ENCODE measurements at places on chromosomes 7 and 10.

GRCh38 chr10:6953271-6953801 is 373.3 kb upstream of the PRKCQ start:
- no peak for DNase-seq

GRCh38 chr7:28005847-28006231 is 174.8 kb downstream of the JAZF1 start:
- no peak for DNase-seq

DNA sequence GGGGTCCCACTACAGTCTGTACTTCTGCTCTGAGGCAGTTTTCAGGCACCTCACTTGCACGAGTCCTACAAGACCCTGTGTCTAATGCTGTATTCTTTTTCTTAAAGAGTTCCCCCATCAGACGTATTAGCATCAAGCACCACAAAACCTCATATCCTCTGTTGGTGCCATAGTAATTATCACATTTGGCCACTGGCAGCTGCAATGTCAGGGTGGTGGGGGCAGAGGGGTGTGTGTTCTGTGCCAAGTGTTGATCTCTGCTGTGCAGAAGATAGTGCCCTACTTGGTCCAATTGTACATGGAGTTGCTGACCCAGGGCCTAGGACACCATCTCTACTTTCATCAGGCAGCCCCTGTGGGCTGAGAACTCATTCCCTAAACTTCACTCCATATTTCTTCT is 20.0 kb upstream of the JAZF1 start:
- no peak for DNase-seq

DNA sequence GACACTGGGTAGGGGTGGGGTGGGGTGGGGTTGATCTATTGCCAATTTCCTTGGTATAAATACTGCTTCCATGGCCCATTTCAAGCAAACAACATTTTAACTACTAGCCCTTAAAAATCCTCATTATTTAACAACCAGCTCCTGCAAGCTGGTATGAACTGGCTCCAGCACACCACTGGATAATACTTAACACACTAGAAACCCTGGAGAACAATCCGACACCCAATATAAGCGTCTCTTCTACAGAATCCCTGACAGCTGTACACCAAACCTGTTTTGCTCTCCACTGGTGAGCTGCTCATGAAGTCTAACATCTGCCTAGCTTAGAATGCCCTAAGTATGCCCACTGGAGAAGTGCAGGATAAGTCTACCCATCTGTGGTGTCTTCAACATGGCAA is 116.8 kb downstream of the HIPK2 start:
- no peak for DNase-seq

- no peak for DNase-seq
Observed at GRCh38 chr10:7111561-7111960, 299.3 kb downstream of the SFMBT2 start.

DNA sequence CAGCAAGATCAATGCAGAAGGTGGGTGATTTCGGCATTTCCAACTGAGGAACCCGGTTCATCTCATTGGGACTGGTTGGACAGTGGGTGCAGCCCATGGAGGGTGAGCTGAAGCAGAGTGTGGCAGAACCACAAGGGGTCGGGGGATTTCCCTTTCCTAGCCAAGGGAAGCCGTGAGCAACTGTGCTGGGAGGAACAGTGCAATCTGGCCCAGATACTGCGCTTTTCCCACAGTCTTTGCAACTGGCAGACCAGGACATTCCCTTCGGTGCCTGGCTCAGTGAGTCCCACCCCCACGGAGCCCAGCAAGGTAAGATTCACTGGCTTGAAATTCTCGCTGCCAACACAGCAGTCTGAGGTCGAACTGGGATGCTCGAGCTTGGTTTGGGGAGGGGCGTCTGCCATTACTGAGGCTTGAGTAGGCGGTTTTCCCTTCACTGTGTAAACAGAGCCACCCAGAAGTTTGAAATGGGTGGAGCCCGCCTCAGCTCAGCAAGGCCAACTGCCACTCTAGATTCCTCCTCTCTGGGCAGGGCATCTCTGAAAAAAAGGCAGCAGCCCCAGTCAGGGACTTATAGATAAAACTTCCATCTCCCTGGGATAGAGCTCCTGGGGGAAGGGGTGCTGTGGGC is 58.6 kb upstream of the SLC26A5 start:
- peak; percentile 31 for DNase-seq

DNA sequence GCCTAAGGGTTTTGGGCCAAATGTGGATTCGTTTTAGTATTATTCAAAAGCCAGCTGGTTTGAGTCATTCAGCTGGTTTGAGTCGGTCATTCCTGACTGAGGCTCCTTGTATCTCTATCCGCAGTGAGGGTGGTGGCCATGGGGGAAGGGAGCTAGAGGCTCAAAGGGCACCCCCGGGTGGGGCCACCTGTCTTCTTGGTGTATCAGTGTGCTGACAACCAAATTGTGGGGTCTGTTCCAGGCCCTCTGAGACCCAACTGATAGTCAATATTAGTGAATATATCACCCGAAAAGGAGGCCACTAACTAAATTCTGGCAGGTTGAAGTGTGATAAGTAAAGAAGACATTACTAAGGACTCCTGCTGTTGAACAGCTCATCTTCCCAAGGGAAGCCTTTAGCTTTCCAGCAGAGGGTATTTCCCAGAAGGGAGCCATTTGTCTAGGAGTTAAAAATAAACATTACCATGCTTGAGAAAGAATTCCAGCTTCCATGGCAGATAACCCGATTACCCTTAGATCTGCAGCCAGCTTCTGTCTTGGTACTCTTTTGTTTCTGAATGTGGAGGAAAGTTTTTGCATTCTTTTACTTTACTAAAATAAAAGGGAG is 29.9 kb upstream of the DDX50 start:
- DNase-seq: no peak

DNA sequence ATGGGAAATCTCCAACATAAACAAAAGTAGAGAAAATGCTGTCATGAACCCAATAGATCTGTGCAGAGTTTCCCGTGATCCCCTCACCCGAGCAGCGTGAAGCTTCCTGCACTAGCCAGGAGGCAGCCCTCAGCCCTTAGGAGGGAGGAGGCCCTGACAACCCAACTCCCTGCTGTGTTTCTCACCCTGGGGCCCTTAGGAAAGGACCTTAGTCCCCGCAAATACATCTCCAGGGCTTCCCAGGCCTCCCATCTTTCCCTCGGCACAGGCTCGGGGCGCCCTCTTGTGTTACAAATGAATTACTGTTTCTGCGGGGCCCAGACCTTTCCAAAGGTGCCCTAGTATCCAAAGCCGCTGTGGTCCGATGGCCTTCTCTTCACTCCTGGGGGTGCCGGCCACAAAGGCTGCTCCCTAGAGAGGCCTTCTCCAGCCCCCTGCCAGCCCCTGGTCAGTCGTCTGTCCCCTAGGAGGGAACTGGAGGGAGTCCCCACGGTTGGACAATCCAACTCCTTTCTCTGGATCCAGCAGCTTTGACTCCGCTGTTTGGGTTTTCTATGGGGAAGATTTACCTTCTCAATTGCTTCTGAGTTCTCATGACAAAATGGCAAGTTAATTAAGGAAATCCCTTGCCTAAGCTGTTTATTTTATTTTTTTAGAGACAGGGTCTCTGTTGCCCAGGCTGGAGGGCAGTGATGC is 49.9 kb upstream of the SH2B2 start:
- DNase-seq: peak; percentile 76

GRCh38 chr7:138245682-138246081 is 169.4 kb downstream of the AKR1D1 start:
- DNase-seq: no peak

DNA sequence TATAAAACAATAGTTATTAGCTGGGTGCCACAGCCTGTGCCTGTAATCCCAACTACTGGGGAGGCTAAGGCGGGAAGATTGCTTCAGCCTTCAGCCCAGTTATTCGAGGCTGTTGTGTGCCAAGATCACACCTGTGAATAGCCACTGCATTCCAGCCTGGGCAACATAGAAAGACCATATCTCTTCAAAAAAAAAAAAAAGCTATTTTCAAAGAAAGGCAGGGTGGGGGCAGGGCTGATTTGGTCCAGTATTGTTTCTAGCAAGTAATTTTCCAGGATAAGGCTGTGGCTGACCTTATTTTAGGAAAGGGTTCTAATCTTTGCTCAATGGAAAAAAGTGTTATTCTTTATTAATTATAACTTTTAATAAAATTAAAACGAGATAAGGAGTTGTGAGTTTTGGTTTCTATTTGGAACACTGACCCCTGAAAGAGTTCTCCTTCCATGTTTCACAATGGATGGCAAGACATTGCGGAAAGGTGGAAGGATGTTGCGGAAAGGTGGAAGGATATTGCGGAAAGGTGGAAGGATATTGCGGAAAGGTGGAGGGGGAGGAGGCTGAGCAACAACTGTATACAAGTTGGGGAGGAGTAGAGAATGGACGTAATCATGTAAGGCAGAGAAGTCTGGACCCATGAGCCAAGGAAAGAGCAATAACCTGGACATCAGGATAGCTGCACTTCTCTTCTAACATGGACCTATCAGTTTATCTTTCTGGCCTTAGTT is 1.5 kb upstream of the C1GALT1 start:
- no peak for DNase-seq

DNA sequence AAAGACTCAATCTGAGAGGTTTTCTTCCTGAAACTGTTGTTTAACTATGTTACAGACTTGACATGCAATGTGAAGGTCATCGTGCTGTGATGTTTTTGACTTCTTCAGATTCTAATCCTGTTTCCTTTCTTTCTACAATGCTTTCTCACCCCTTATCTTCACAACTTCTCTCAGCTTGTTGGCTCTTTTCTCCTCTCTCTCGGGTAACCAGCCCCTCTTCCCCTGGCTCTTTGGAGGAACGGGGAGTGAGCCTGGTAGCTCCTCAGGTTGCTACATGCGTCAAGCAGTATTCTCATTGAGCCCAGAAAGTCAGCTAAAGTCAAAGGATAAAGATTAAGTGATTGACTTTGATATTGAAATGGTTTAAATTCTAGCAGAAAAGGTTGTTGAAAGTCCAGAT is 40.1 kb downstream of the SEC23IP start:
- no peak for DNase-seq

DNA sequence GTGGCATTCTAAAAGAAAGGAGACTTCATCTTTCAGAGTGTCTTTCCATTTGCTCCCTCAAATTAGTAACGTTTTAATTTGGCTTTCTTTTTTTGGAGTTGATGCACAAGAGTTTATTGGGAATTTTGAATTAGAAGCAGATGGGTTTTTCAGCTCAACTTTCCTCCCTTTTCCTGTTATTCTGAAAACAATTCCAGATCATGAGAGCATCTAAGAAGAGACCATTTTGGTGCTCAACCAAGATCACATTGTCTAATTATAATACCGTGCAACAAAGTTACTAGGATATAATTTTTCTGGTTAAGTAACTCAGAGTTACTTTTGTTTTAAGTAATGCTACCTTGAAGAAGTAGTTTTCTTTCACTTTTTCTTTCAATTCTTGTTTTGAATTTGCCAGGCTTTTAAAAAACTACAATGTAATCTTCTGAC is 396.6 kb upstream of the KLF6 start:
- no peak for DNase-seq

DNA sequence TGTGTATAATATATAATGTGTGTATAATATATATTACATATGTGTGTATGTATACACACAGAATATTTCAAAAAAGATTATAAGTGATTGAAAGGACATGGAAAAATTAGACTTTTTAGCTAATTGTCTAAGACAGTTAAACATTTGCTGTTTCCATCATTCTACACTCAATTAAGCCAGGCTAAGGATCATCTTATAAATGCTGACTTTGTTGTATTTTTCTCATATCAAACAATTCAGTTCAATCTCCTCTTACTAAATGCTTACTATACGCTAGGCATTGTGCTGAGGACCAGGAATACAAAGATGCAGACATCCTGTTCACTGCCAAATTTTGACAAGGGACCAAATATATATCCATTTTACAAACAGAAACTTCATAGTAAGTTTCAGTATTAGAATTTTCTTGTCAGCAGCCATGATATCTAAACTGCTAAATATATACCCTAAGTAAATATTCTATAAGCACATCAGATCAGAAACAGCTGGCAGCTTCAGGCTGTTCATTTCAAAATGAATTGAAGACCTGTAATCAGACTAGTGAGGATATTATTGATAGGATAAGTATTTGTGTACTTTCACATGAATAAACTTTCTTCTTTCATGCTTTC is 10.3 kb upstream of the LRRN3 start:
- no peak for DNase-seq

- DNase-seq: peak; percentile 92
Observed at GRCh38 chr10:127694580-127695193, 42.3 kb upstream of the FOXI2 start.

DNA sequence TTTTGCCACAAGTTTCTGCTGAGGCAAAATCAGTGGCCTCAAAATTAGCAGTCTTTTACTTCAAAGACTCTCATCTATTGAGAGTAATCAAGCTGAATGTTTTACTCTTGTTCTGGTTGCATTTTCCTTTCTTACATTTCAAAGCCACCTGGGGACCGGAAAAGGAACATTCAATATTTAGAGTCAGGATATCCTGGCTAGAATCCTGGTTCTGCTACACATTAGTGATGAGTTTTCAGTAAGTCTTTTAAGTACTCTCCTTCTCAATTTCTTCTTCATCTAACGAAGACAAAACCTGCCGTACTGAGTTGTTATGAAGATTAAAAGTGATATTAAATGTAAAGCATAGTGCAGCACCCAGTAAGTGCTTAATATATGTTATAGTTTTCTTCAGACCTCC is 52.5 kb downstream of the LAMB4 start:
- DNase-seq: no peak

DNA sequence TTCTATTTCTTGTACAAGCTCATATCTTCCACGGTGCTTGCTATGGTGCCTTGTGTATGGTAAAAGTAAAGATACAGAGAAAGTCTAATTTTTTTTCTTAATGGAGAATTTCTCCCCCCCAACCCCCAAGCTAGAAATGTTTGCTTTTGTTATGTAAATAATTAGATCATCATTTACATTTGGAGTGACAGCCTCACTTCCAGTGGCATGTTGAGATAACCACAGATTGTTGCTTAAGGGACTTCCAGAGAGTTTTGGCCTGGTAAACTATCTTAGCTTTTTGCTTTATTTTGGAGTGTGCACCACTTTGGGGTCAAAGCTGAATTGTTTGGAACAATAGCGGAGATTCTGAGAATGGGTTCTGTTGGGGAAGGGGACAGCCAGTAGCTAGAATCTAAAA is 129.7 kb downstream of the ZNF365 start:
- DNase-seq: no peak

DNA sequence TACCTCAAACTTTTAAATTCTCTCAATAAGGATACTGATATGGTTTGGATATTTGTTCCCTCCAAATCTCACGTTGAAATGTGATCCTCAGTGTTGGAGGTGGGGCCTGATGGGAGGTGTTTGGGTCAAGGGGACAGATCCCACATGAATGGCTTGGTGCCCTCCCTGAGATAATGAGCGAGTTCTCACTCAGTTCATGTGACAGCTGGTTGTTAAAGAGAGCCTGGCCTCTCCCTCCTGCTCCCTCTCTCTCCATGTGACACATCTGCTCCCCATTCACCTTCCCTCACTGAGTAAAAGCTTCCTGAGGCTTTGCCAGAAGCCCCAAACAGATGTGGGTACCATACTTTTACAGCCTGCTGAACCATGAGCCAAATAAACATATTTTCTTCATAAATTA is 19.2 kb downstream of the ABCB4 start:
- DNase-seq: no peak

All from H9 (cell line).